ENCODE measurements at places on chromosomes 16 and 17.

DNA sequence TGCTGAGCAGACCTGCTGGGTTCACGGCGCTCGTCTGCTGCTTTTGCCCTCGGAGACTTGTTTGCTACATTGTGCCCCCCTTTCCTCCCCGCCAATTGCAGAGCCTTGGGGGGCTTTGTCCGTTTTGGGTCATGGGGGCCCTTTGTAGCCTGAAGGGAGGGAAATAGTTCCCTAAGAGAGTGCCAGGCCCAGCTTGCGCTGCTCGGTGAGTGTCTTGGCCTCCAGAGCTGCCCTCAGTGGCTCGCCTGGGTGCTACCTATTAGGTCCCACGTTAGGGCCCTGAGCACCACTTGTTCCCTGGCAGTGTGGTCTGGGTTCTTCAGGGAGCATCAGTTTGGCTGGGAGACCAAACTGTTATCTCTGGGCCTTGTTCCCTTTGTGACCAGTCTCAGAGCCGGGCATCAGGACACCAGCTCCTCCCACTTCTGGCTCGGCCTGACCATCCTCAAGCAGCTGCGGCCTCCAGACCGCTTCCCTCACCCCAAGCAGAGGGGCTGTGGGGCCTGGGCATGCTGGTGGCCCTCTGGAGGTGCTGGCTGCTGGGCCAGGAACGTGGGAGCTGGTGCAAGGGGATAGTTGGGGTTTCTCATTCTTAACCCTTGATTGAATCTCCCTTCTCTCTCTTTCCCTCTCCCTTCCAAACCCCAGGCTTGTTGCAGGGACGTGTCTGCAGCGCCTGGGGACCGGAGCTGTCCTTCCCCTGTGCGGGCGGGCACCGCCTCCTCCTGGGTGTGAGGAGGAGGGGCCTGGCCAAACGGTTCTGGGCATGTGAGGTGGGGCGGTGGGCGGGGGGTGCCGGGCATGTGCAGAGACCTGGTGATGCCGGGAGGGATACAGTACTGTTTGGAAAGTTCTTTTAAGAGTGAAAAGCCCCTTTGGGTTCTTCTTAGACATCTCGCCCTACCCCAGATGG is 16.0 kb upstream of the ITGB4 start:
- no peak for DNase-seq

GRCh38 chr17:41678907-41679739 is 9.6 kb upstream of the EIF1 start:
- peak; percentile 36 for DNase-seq

DNA sequence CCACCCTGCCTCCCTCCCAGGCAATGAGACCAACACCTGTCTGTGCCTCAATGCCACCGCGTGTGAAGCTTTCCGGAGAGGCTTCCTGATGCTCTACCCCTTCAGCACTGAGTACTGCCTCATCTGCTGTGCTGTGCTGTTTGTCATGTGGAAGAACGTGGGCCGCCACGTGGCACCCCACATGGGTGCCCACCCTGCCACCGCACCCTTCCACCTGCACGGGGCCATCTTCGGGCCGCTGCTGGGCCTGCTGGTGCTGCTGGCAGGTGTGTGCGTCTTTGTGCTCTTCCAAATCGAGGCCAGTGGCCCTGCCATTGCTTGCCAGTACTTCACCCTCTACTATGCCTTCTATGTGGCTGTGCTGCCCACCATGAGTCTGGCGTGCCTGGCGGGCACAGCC is 10.9 kb downstream of the OTOP3 start:
- no peak for DNase-seq

GRCh38 chr17:63838631-63839171 is 3.8 kb downstream of the SMARCD2 start:
- no peak for DNase-seq

DNA sequence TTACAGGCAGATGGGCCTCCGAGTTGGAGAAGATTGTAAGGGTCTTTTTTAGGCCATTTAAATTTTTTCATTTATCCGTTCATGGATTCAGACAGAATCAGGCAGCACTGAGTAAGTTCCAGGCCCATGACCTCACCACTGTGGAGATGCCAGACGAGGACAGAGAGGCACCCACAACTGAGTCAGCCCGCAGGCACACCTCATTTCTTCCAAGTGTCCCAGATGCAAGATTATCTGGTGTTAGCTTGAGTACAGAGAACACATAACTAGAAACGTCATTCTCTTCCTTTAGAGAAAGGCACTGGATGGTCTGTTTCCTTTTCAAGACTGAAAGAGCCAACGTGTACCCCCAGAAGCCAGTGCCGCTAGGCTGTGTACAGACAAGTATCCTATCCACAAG is 16.9 kb downstream of the CLEC16A start:
- DNase-seq, result no peak

GRCh38 chr16:85544016-85544415 is 69.1 kb upstream of the GSE1 start:
- no peak for DNase-seq

- no peak for DNase-seq
Observed at GRCh38 chr16:78768718-78769117, 669.3 kb downstream of the WWOX start.

GRCh38 chr17:47730681-47731080 is 2.4 kb upstream of the TBX21 start:
- DNase-seq, result no peak

- DNase-seq, result no peak
Observed at GRCh38 chr17:63578027-63578768, 22.5 kb upstream of the TACO1 start.

DNA sequence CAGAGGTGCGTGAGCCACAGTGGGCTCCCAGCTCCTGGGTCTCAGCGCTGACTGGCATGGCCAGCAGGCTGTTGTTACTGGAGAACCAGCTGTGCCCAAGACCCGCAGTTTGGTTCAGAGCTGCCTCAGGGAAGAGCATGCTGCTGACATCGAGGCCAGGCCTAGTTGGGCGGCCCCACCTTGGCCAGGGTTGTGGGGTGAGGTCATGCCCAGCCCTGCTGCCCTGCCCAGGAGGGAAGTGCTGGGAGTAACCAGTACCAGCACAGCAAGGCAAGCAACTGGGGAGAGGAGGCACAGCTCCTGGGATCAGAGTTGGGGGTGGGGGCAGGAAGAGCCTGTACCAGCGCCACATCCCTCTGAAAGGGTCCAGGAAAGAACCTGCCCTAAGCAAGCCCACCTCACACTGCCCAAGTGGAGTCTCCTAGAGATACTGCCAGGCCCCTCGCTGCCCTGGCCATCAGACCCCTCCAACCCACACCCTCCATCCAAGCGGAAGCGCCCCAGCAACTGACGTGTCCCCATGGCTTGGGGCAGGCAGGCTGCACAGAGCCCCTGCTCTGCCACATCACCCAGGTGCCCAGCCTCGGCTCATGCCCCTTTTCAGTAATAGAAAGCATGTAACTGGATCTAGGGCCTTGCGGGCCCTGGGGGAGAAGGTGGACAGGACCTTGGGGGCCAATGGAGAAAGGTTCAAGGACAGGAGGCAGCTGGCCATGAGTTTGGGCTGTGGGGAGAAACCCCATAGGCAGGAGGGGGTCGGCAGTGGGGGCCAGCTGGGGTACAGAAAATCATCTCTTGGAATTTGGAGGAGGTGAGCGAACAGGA is 990 bp downstream of the DOK4 start:
- DNase-seq, result no peak

GRCh38 chr17:13065032-13065431 is 47.2 kb upstream of the ELAC2 start:
- DNase-seq, result no peak
